A549 (cell line): ENCODE measurements at places on chromosomes 7 and 10. TPM values are rescaled to one million over a fixed set of nuclear protein-coding genes. Genes with fewer than 3 reads are reported as not detected.

- DNase-seq, result no peak
Observed at GRCh38 chr7:85462671-85463070, 275.8 kb upstream of the SEMA3D start.

DNA sequence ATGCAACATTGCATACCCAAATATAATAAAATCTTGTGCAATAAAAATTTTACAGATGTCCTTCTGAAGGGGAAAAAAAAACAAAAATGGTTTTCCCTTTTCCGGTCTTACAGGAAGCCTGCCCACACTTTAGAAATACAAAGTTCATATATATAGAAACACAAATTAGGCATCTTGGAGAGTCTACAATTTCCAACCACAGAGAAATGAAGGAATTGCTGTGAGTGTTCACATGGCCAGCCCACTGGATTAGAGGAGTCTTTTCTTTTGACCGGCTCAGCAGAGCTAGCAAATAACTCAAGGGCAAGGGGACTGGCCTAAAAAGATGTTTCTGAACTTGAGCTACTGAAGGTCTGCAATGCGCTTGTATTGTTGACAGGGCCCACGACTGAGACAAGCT, 92.4 kb downstream of the GLI3 start:
- DNase-seq, result no peak

DNA sequence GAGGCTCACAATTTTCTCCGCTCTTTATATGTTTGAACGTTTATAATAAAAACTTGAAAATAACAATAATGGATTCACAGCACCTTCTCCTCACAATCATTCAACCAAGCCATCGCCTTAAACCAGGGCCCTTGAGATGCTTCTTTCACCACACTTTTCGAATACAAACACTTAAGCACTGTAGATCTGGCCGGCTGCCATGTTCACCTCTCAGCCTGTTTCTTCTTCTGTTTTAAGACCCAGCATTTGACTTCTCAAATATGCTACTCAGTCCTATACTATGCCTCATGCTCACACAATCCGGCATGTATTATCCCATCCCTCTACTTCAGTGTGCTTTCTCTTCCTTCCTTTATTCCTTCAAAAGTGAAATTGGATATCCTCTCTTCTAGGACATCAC, 280.6 kb downstream of the TFEC start:
- no peak for DNase-seq

The OR6V1 gene
- polyA plus RNA-seq, result not detected in 3 replicates

The MACC1 gene
- not detected in 3 replicates for polyA plus RNA-seq
